ENCODE measurements at places on chromosomes 11 and 22.

DNA sequence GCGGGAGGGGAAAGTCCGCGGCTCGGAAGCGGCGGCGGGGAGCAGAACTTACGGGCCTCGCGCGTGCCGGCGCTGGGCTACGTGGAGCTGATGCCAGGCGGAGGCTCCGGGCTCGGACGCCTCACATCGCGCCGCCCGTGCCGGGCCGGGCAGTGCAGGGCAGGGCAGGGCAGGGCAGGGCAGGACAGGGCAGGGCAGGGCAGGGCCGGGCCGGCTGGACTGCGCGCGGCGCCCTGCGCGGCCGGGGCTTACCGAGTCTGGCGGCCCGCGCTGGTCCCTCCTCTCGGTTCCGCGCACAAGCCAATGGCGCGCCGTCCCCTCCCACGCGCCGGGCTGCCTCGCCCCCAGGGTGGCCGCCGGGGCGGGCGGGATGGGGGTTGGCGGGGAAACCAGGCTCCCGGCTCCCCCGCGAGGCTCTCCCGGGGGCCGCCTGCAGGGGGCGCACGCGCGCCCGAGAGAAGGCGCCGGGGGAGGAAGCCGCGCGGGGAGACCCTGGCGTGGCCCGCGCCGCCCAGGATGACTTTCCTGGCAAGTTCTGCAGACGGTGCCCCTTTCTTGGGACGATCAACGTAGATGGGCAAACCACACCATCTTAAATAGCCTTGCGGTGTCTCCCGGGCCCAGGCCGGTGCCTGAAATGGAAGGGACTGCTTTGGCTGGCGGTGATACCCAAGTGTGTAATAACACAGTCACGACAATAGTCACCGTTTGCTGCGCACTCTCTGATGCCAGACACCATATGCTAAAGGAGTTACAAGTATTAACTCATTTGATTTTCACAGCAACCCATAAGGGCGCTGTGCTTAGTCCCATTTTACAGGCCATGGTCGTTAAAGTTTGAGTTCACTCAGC lies at the start of gene TP53I11:
TSS of gene TP53I11 (minus strand) at position 259 of the 852 bp plus-strand sequence. CDS start 12,548 bp downstream, outside the sequence.
- DNase-seq, result peak; percentile 78

- no peak for DNase-seq
Observed at GRCh38 chr11:130609121-130610035, 160.9 kb downstream of the ADAMTS15 start.

GRCh38 chr11:10866893-10867331 lies 9.1 kb upstream of the ZBED5 start:
- no peak for DNase-seq

- no peak for DNase-seq
Observed at GRCh38 chr22:36900880-36901279, 12.5 kb upstream of the CSF2RB start.

DNA sequence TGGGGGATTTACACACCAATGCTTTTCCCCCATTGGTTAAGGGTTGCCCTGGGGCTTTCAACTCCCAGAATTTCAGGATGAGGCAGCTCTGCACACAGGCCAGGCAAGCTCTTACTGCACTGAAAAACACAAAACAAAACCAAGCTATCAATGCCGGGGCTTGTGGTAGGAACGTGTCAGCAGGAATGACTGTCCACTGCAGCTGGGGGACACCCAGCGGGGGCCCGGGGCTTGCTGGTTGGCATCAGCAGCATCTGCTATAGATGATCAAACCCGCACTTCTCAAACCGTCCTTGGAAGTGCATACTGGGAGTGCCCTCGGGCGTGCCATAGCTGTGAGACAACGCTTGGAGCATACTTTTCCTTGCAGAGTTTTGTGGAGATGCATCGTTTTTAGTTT lies 7.7 kb downstream of the TP53AIP1 start:
- DNase-seq, result no peak

DNA sequence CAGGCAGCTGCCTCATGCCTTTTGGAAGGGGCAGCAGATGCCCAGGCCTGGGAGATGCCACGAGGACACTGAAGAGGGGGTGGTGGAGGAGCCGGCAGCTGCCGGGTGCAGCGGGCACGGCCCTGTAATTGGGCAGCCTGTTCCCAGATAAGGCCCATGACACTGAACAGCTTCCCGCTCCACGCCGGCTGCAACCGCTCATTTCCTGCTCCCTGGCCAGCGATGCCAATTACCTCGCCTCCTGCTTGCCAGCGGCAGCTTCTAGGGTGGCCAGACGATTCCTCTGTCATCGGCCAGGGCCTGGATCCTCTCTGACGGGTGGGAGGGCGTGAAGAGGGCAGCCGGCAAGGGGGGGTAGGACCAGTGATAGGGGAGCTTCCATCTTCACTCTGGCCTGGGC lies 22.8 kb downstream of the FLRT1 start:
- DNase-seq, result peak; percentile 17

- DNase-seq, result no peak
Observed at GRCh38 chr22:49404576-49405241, 423.0 kb downstream of the BRD1 start.

DNA sequence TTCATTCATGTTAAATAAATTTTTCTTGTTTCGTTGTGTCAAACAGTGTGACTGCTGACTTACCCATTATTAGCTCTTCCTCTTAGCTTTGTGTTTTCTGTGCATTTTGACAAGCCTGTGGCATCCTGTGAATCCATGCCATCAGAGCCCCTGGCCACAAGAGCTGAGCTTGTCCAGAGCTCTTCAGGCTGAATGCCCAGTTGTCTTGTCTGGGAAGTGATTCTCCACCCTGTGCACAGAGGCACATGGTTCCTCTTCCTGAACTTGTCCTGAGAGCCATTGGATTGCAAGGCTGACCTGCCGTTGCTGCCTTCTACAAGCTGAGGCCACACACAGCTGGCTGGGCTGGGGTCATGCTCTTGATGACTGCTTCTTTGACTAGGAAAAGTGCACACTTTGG lies 64.1 kb downstream of the PPP6R3 start:
- DNase-seq, result peak; percentile 32

DNA sequence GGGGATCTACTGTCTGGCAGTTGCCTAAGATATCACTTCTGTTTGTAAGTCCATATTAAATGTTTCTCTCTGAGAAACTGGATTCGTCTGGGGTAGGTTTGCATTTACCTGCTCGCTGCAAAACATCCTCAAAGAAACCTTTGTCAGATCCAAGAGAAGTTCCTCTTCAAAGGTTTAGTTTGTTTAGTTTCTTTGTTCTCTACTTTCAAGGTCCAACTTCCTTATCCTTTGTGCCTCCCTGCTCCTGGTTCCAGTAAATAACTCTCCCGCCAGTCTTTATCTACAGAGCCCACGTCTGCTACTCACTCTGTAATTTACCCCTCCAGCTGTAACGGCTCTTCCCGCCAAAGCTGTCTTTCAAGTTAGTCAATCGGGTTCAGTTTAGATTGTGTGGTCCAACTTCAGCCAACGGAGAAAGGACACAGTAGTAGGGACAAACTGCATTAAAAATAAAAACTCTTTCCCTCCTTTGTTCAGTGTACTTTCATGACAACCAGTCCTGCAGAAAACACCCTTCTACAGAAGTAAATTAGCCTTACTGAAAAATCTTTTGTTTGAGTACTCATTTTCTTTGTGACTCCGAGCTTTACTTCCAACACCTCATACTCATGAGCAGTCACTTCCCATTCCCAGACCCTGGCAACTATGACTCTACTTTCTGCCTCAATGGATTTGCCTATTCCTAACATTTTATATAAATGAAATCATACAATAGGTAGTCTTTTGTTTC lies 41.0 kb downstream of the TMPRSS5 start:
- DNase-seq, result no peak

GRCh38 chr11:43541993-43542392 lies 138.5 kb upstream of the HSD17B12 start:
- no peak for DNase-seq

All from lung microvascular endothelial cell (primary cell).